ENCODE measurements at places on chromosomes 5 and 9.
A peak's percentile ranks its signal among the peaks of the same experiment; 100 is the strongest.

DNA sequence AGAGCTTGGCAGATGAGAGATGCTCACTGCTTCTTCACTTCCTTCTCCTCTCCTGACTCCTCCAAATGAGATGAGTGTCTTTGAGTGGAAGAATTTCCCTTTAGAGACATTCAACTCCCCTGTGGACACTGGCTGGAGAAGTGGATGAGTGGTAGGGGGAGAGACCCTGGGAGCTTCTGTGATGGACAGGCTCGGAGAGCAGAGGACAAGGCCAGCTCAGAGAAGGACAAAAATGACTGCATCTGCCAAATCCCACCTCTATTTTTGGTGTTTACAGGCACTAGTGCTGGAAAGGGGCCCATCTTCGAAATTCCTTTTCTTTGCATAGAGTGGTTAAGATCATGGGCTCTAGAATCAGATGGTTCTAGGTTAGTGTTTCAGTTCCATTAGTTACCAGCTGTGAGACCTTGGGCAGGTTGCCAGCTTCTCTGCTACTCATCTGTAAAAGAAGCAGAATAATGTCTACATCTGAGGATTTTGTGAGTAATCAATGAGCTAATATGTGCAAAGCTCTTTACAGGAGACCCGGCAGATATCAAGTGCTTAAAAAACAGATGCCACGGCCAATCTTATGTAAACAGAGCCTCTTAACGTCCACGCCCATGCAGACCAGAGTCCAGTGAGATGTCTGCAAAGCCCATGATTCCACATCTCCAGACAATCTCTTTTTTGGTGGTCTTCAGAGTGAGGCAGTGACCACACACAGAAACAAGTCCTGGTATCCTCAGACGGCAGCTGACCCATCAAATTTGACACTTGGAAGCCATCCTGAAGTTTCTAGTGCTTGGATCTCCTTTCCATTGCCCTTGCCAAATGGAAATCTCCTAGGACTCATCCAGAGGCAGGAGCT, 13.6 kb upstream of the COL27A1 start:
- DNase-seq: no peak

DNA sequence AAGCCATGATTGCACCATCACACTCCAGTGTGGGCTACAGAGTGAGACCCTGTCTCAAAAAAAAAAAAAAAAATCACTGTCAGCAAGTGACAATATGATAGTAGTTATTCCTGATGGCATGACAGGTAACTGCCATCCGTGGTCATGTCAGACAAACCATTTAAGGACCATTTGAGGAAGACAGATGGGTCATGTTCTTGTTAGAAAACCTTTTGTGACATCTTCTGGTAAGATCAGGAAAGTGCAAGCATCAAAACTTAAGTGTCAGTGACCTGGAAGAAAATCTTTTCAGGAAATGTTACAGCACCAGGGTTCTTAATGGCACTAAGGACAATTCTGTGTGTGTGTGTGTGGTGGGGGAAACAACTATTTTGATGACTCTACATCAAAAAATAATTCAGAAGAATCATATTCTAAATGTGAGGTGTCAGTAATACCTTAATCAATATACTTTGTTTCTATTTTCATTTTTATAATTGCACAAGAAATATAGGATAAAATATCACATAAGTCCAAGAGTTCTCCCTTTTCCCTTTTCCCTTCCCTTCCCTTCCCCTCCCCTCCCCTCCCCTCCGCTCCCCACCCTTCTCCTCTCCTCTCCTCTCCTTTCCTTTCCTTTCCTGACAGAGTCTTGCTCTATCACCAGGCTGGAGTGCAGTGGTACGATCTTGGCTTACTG, 17.8 kb downstream of the SLC38A9 start:
- DNase-seq: no peak

- no peak for DNase-seq
Measured at GRCh38 chr9:109072821-109073435, 46.8 kb downstream of the TMEM245 start.

DNA sequence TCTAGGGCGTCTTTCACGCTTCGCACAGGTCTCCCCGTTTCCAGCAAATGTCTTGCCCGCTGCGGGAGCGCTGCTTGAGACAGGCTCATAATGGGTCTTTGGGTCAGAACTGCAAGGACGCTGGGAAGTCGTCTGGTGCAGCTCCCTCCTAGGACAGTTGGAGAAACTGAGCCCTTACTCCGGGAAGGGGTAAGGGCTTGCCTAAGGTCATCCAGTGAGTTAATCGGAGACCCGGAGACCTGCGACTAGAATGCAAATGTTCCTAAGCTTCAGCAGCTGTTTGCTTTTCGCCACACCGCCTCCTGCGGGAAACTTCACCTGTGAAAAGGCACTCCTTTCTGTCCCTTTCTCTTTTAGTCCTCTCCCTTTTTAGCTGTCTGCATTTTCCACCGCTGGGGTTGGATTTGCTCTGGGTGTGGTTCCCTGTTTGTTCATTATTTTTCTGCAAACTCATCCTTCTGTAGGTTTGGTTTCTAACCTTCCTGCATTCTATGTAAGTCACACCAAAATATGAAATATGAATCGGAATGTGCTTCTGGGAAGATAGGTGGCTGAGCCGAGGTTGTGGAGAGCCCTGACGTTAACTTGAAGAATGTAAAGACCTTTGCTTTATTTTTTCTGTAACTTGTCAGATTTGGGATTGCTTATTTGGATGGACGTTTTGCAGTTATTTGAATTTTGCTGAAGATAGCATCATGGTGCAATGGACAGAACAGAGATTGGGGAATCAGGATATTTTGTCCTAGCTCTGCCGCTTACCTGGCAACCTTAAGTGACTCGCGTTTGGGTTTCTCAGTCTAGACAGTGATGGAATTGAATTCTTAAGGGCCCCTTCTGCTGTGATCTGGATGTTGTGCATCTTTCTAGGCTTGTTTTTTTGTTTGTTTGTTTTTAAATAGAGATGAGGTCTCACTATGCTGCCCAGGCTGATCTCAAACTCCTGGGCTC, 909 bp downstream of the SLC36A1 start:
- DNase-seq: peak; percentile 19

DNA sequence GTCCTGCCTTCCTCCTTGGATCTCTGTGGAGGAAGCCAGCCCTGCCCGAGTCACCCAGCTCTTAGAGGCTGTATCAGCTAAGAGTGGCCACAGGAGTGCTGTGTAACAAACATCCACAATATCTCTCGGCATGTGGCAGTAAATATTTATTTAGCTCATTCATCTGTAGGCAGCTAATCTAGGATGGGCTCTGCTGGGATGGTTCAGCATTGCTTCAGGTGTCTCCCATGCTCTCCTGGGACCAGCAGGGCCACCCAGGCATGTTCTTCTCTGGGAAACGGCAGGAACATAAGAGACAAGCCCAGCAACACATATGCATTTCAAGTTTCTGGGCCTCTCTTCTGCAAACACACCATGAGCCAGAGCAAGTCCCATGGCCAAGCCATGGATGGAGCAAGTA, 56.1 kb downstream of the HRH2 start:
- no peak for DNase-seq

- no peak for DNase-seq
Measured at GRCh38 chr5:158261674-158262367, 402.9 kb upstream of the CLINT1 start.

DNA sequence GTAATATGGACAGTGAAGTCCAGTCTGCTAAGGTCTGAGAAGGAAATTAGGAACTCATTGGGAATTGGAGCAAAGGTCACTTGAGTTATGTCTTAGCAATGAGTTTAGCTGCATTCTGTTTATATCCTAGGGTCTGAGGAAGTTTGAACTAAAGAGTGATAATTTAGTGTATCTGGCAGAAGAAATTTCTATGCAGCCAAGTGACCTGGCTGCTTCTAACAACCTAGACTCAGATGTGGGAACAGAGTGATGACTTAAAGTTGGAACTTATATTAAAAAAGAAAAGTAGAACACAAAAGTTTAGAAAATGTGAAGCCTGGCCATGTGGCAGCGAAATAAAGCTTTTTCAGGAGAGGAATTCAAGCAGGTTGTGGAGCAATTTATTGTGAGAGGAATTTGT, 106.2 kb downstream of the PRDM9 start:
- no peak for DNase-seq

- DNase-seq: no peak
Measured at GRCh38 chr9:136306211-136307208, 2.6 kb upstream of the CCDC187 start.

GRCh38 chr5:150320044-150320613, 17.4 kb upstream of the ARSI start:
- no peak for DNase-seq

DNA sequence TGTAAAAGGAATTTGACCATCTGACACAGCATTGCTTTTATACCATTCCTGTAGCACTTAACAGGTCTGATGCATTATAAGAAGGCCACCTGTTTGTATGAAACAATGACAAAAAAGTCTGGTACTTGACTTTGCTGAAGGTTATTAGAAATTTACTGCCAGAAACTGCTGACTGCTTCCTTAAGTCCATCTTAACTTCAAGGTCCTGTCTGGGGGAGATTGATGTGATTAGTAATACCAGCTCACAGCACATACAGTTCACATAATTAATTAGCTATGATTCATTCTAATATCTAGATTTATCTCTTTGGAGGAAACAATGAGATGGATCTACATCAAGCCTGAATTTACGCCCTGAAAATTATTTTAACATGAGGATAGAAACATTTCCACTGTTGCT, 49.6 kb upstream of the TEK start:
- DNase-seq: no peak

DNA sequence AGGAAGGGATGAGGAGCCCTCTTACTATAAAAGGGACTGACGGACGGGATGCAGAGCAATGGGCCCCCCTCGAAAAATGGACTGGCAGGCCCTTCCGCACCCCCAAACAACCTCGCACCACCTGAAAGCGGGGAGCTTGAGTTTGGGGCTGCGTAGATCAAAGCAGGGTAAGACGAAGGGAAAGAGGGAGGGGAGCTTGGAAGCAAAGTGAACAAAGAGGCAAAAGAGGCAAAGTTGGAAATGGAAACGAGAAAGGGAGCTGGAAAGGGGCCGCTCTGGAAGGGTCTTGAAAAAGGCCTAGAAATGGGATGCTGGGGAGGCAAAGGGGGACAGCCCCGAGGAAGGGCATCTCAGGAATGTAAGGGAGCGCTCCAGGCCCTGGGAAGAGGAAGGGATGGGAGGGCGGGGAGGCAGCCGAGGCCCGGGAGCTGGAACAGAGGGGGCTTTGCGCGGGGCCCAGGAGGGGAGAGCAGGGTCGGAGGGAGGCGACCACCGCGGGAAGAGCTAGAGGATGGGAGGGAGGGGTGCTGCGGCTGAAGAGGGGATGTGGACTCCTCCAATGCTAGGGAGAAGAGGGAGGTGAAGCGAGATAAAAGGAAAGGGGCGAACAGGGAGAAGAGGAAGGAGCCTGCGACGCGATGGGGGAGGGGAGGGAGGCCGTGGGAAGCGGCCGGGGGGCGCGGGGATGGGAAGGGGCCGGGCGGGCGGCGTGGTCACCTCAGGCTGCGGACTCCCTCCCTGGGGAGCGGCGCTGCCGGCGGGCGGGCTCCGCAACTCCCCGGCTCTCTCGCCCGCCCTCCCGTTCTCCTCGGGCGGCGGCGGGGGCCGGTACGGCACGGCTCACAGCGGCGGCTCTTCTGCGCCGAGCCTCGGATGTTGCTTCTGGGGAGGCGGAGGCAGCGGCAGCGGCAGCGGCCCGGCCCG, 577 bp downstream of the RNF145 start:
- DNase-seq: peak; percentile 18

- DNase-seq: no peak
Measured at GRCh38 chr5:116671211-116671736, 96.7 kb upstream of the SEMA6A start.

GRCh38 chr5:107935645-107936044, 264.9 kb upstream of the EFNA5 start:
- no peak for DNase-seq

GRCh38 chr5:95918421-95919006, 43.1 kb downstream of the ELL2 start:
- no peak for DNase-seq

- no peak for DNase-seq
Measured at GRCh38 chr5:141493500-141494422, 4.9 kb downstream of the PCDHGC5 start.

- DNase-seq: peak; percentile 55
Measured at GRCh38 chr5:179530069-179530998, 20.0 kb upstream of the RUFY1 start.

GRCh38 chr5:100249884-100250269, 285.3 kb upstream of the FAM174A start:
- no peak for DNase-seq

GRCh38 chr5:83312663-83313062, 158.9 kb upstream of the VCAN start:
- peak; percentile 15 for DNase-seq

- DNase-seq: no peak
Measured at GRCh38 chr5:124570285-124571035, 176.0 kb downstream of the ZNF608 start.

- DNase-seq: no peak
Measured at GRCh38 chr5:43619911-43620310, 16.9 kb downstream of the NNT start.

DNA sequence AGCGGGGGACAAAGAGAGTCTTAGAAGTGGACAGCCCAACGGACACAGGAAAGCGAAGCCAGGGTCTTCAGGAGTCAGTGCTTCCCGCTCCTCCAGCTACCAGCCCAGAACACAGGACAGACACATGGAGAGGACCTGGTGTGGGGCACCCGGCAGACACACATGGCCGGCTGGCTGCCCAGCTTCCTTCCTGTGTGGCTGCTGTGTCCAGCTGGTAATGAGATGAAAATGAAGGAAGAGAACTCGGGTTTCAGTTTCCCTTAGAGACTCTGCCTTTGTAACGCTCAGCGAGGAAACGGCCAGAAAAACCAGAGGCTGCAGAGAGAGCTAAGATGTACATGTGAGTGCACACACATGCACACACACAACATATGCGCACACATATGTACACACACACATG, 87.5 kb downstream of the SECISBP2 start:
- no peak for DNase-seq

Data from CD4-positive, alpha-beta T cell treated with Interleukin-10 for 1 hour (primary cell).